Activated naive CD4-positive, alpha-beta T cell treated with Interleukin-2 at 50 U/mL for 16 hours (primary cell): ENCODE measurements at places on chromosomes 4 and X.

DNA sequence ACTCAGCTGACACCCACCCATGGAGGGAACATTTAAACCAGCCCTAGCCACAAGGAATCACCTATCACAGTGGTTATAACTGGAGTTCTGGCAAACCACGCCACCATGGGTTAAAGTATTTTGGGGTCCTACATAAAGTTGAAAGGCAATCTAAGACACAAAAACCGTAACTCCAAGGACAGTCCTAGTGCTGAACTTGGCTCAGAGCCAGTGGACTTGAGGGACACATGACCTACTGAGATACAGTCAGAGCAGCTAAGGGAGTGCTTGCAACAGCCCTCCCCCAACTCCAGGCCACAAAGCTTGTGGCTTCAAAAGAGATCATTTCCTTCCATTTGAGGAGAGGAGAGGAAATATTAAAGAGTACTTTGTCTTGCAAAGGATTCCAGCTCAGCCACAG is 300.5 kb downstream of the FGF13 start:
- no peak for DNase-seq

DNA sequence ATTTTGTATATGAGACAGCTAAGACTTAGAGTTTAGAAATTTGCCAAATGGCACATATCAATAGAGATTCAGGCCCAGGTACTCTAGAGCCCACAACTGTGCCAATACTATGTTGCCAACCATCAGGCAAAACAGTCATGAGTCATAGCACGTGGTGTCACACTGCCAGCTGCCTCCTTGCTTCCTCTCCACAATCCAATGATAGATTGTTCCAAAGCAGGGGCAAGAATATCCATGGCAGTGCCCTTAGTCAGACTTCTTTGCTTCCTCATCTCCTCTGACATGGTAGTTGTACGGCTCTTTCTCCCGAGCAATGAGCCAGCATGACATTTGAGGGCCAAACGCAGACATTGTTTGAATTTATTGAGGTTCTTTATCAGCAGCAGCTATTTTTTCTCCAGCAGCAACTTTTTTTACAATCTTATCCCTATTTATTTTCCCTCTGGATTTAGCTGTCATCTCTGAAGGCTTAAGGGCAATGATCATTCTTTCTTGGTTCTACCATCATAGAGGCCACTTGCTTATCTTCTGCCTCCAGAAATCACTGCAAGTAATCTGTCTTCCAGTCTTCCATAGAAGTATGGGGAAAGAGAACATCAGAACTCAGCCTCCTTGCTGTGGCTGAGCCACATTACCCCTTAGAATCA is 169.7 kb downstream of the COL4A6 start:
- DNase-seq, result no peak

DNA sequence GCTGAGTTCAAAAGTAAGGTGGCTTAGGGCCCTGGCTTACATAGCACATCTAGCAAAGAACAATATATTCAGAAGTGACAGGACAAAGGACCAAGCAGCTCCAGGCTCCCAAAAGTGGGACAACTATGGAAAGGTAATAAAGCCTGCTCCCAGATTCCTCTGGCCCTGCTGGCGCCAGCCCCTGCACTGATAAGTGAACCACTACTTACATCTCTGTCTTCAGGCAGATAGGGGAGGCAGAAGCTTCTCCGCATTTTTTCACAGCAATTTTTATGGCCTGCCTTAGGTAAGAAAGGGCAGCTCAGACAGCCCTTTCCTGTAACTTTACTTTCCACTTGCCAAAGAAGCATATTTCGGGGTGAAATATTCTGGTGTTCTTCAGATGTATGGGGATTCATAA is 83.9 kb downstream of the MTNR1A start:
- DNase-seq, result no peak

DNA sequence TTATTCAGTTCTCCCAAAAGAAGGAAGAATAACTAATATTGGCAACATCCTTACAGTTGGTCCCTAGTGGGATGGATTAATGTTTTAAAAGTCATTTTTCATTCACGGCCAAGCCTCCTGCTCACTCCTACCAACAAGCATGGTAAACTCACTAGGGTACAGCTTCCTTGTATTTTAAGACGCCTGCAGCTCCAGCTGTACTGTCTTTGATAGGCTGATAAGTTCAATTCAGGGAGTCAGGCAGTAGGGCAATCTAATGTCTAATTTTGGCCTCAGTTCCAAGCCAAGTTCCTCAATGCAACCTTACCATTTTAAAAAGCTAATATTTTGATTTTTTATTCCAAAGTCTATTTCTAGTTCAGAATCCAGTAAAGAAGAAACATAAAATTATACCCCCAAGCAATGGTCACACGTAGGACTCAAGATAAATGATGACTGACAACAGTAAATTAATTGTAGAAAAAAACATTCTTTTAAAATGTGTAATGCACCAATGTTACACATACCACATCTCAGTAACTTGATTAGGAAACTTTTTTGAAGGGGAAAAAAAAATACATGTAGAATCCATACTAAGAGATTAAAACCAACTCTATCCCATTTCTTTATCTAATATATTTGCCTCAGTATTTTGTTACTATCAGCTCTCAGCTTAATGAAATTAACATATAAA is 9.3 kb downstream of the LCORL start:
- no peak for DNase-seq

GRCh38 chr4:144376866-144377265 is 236.3 kb upstream of the GYPA start:
- DNase-seq, result no peak

GRCh38 chr4:35300996-35301774 is 943.1 kb downstream of the ARAP2 start:
- no peak for DNase-seq

DNA sequence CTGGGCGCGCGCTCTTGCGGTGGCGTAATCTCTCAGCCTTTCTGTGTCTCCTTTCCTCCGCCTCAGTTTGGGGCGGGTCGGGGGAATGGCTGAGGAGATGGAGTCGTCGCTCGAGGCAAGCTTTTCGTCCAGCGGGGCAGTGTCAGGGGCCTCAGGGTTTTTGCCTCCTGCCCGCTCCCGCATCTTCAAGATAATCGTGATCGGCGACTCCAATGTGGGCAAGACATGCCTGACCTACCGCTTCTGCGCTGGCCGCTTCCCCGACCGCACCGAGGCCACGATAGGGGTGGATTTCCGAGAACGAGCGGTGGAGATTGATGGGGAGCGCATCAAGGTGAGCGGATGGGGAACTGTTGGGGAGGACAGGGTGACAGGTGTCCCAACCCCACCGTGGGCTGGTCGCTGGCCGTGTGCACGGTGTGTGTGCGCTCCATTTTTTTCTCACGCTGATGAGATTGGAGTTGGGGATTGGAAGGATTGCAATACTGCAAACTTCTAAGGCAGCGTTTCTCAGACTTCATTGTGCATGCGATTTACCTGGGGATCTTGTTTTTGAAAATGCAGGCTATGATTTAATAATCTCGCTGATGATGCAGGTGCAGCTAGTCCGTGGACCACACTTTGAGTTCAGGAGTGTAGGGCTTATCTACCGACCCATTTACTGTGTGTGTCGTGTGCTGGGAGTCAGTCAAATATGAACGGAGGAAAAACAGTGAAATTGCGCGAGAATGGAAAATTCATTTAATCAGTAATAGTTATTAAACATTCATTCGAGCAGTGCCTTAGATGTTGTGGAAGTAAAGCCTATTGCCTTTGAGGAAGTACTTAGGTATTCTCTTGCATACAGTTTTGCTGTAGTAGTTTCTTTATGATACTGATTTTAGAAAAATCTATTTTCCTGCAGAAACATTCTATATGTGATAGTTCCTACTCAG is at the start of gene RAB33B:
Gene RAB33B, plus strand, starts transcription at position 11 of the 935 bp plus-strand sequence. Its CDS starts 75 bp downstream, at position 86.
- no peak for DNase-seq

GRCh38 chr4:86441175-86441936 is 81.5 kb upstream of the MAPK10 start:
- no peak for DNase-seq

DNA sequence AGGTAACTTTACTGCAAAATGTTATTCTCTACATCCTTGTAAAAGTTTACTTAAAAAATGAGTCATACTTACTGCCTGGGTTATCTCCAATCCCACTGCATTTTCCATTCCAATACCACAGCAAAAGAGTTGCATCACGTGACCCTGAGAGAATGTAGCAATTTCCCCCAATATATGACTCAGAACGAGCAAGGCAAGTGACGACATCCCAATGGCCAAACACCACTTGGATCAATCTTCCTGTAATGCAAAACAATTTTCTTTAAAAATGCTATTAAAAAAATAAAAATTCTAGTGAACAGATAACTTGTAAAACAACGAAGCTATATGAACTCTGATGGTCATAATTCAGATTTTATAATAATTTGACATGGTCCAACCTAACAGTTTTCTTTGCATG is 224.3 kb downstream of the DCLK2 start:
- peak; percentile 30 for DNase-seq

DNA sequence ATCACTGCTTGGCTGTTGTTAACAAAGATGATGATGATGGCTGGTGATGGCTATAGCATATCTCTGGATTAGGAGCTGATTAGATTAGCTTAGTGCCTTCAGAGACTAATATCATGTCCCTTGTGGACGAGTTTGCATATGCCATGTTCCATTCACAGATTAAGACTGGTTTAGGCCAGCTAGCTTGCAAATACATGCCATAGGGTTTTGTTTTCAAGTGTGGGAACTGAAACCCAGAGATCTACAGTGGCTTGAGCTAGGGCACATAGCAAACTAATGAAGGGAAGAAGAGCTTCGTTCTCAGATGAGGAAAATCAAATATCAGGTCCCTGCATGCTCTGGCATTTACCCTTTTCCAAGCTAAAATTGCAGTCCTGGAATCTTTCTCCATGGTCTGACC is 492.3 kb downstream of the MAGEE1 start:
- DNase-seq, result no peak

GRCh38 chrX:8139716-8140115 is 31.4 kb downstream of the VCX2 start:
- DNase-seq, result no peak

GRCh38 chrX:1430451-1430850 is 22.3 kb downstream of the ASMTL start:
- no peak for DNase-seq
